Activated CD4-positive, alpha-beta memory T cell treated with anti-CD3 and anti-CD28 coated beads for 36 hours (primary cell): ENCODE measurements at places on chromosomes 13 and 19.
A peak's percentile ranks its signal among the peaks of the same experiment; 100 is the strongest.

GRCh38 chr13:106526738-106527444 is 8.6 kb downstream of the EFNB2 start:
- DNase-seq, result no peak

DNA sequence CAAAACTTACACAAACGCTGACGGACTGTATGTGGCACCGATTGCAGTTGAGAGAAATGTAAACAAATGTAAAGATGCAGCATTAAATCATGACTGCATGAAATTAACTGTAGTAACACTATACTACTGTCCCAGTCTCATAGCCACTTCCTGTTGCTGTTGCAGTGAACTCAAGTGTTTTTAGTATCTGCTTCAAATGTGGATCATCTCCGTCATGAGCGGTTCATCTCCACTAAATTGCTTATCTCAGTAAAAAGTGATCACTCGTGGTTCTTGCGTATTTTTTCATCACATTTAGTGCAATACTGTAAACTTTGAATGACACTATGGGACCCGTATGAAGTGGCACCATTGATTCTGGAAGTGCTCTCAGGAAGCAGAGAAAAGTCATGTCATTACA is 60.3 kb upstream of the RNF113B start:
- no peak for DNase-seq

- DNase-seq, result no peak
These were observed 416.5 kb downstream of the EFNB2 start for GRCh38 chr13:106118996-106119395.

- no peak for DNase-seq
These were observed 4.7 kb upstream of the GJB2 start for GRCh38 chr13:20197361-20197834.

GRCh38 chr19:13817018-13817614 is 21.9 kb downstream of the ZSWIM4 start:
- DNase-seq, result no peak

DNA sequence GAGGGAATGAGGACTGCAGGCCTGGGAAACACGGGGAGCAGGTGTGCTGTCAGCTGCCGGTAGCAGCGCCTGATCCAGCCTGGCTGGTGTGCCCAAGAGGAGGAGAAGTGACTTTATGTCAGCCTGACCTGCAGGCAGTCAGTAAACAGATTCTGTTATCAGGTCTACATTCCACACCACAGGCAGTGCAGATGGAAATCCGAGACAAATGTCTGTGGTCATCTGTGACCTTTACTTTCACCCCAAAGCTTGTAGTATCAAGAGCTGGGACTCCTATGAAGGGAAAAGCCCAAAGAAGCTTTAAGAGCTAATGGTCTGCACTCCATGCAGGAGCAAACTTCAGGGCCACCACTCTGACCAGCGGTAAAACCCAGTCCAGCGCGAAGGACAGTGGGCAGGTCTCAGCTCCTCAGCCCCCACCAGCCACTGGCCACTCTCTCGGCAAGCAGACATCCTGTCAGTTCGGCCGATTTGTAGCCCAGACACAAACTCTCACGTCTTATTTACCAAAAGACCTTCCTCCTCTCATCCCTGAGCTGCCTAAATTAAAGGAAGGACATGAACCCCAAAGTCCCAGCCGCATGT is 7.7 kb downstream of the EPS15L1 start:
- no peak for DNase-seq

GRCh38 chr19:51743405-51743804 is 8.3 kb downstream of the FPR1 start:
- no peak for DNase-seq

DNA sequence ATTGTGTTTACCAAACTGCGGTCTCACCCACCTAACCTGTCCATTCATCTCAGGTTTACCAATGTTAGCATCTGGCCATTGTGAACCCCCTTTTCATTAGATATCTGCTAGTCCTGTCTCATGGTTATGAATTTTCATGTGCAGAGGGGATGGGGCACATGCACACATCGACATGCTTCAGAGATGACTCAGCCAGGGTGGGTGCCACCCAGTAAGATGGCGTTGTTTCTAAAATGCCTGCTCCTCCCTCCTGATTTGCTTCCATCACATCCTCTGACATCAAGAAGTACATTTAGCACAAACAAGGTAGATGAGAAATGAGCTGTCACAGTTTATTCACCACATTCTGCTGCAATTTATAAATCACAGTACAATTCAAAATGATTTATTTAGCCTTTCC is 51.3 kb downstream of the GPALPP1 start:
- DNase-seq, result peak; percentile 24

DNA sequence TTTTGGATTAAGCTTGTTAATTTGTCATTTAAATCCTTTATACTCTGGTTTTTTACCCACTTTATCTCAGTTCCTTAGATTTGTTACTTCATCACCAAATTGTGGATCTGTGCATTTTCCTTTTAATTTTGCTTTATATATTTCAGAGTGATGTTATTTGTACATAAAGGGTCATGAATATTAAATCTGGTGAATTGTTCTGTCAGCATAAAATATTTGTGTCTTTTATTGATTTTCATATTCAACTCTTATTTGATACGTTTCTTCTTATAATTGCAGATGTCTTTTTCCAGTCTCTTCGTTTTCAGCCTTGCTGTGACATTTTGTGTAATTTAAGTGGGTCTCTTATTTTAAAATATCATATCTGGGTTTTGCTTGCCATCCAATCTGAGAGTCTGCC is 4.7 kb downstream of the SETDB2 start:
- no peak for DNase-seq

DNA sequence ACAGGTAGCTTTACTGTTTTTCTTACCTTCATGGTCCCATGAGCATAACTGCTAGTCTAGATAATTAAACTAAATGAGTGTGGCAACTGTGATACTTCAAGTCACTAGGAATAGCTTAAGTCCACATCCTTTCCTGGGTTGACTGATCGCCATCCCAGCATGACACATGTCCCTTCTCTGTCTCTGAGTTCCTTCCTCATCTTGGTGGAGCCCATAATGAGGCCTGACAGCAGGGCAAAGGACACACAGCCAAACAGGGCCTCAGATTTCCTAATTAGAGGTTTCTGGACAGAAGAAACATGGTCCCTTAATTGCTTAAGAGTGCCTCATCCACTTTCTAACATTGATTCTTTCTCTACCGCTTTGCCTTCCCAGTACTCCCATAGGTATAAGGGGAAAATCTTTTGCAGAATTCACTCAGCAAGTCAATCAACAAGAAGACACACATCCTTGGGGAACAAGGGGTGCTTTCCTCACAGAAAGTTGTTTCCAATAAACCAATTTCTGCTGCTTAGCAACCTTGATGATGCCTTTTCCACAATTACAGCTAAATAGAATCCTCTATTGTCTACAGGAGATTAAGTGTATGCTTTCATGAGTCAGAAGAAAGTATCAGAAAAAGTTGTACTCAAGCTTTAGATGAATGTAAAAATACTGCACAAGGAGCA is 208.3 kb upstream of the SERP2 start:
- DNase-seq, result no peak

- DNase-seq, result no peak
These were observed 165.4 kb downstream of the RGCC start for GRCh38 chr13:41622432-41623429.

DNA sequence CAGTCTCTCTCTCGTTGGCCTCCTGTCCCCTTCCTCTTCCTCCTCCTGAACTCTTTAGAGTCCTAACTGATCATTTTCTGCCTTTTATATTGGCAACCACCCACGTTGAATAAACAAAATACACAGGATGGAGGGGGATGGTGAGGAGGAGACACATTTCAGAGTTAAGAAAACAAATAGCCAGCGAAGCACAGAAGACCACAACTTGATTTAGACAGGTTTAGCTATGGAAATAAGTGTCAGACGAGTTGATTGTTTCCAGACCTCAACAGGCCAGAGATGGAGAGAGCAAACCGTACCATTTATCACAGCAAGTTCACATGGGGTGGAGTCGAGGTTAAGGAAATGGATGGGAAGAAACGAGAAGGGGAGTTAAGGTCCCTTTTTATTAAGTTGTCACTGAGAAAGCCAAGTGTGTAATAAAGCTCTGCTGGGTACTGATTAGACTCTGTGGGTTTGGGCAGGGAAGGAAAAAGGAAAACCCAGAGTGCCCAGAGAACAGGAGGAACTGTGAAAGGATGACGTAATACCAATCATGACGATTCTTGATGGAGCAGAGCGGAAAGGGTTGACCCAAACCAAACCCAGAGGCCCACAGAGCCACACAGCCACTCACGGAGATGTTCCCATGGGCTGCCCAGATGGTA is 11.1 kb upstream of the SERP2 start:
- DNase-seq, result no peak

DNA sequence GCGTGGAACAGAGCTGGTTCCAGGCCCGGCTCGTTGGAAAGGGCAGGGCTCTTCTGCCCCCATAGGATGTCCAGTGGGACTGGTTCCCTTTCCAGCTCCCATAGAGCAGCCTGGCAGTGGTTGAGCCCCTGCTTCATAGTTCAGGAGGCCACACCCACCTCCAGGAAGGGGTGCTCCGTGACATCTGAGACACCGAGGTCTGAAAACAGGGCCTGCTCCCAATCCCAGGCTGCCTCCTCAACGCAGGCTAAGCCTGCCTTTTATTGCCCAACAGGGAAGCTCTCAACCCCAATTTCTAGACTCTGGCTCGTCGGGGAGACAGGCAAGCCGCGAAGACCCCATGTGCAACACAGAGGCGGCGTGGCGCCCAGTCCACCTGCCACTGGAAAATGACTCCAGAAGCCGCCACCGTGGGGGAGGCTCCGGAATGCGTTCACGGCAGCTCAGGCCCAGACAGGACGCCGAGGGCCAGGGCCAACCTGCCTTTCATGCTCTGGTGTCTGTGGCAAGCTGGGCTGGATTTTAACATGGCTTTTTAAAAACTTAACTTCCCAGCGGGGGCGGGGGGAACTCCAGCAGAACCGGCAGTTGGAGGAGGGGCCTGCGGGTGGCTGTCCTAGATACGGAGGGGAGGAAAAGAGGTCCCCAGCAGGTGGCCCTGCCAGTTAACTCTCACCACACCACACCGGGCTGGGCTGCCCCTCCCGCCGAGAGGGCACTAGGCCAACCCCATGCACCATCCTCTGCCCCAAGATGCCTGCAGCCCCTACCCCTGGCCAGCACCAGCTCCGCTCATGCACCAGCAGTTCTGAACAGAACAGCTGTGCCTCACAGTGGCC is 17.9 kb upstream of the TINCR start:
- DNase-seq, result peak; percentile 75

GRCh38 chr19:31214086-31214485 is 135.2 kb downstream of the TSHZ3 start:
- peak; percentile 96 for DNase-seq

DNA sequence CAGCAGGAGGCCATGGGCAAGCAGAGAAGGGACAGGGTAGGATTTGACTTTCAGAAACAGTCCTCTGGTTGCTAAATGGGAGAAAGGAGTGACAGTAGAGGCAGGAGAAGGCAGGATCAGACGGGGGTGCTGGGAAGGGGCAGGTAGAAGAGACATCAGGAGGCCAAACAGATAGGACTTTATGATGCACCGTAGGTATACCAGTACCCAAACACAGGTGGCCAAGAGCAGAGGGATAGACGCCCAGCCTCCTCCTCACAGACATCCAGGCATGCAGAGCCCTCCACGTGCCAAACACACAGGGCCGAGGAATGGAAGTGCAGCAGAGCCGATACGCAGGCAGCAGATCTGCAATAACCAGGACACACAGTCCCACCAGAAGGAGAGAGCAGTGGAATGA is 1.3 kb upstream of the AXL start:
- no peak for DNase-seq

- DNase-seq, result no peak
These were observed 153.8 kb downstream of the DCT start for GRCh38 chr13:94325650-94326049.

GRCh38 chr19:55369653-55370304 is 484 bp downstream of the IL11 start:
- peak; percentile 43 for DNase-seq

DNA sequence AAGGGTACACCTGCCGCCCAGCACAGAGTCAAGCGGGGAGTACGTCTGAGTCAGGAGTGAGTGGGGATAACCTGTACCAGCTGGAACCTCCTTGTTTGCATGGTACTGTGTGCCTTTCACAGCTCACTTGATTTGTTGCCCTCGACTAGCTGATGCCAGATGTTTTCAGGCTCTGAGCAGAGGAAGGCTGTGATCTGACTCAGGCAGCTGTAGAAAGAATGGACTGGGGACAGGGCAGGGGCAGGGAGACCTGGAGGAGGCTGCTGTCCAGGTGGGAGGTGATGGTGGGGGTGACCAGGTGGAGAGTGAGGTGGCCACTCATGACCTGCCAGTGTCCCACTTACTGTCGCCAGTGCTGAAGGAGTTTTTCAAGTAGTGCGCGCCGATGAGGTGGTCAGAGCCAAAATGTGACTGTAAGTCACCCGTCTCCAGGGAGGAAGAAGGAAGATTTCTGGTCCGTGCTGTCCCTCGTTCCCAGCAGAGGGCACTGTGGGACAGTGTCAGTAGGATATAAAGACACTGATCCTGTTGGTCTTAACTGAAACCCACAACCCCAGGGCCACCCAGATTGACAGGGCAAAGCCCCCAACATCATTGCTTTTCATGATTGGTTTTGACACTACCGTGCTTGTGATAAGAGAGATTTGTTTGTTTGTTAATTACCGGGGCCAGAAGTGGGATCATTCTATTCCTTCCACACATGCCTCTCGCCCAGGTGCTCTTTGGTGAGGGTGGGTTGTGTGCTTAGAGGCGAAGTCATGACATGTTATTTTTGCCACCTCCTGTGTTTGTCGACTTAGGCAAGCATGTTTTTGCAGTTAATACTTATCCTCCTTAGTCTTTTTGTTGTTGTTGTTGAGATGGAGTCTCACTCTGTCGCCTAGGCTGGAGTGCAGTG is 128.4 kb downstream of the DPF1 start:
- DNase-seq, result peak; percentile 71

DNA sequence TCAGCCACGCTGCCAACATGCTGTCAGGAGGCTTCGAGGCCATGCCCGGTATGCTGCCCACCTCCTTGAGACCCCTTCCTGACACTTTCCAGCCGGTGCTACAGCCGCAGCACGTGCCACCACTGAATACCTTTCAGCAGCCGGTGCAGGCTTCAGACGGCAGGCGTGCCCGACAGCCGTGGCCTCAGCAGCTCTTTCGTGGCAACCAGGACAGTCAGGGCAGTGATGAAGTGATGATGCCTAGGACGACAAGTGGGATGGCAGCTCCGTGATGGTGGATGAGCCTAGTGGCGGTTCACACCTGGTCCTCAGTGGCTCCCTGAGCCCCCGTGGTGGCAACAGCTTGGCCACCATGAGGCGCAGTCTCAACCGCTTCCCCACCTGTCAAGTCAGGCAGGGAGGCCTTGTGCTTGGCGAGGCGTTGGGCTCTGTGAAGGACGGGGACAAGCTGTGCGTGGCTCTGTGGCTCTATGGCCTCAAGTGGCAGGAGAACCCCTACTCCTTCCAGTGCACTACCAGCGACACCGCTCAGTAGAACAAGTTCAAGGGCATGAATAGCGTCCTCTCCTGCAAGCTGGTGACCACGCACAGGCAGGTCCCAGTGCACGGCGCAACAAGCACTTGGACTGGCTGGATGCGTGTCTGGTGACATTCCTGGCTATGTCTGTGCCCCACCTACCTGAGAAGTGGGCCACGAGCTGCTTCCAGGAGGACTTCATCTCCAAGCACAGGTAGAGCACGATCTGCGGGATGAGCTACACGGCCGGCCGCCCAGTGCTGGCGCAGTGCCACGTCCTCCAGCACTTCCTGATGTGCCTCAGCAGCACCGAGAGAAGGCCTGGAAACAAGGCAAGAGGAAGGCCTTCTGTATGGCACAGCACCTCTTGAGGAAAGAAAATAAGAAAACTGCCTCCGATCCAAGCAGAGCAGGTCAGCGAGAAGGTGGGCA is 18.2 kb upstream of the ZNF14 start:
- DNase-seq, result no peak
